Upper lobe of right lung (tissue), 1 donor: ENCODE measurements at places on chromosomes 12 and 14.

DNA sequence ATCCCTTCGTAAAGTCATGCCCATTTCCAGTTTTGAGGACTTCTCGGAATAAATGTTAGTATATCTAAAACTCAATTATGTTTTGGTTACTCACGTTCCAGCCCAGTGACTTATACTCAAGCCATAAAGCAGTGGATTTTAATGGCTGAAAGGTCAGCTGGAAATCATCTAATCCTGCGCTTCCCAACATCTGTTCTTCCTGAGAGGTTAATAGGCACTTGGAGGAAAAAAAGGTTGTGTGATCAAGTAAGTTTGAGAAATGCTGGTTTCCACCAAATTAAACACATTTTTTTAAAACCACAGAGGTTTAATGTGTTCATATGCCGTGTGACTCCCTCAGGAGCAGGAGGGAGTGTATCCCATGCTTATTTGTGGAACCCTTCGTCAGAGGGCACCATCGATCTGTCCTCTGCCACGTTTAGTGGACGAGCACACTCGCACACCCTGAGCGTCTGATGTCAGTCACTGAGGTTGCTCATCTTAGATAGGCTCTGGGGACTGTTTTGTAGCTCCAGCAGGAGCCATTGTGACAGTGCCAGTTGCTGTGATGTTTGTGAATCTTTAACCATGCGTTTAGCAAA, 41.4 kb downstream of the FBXL14 start:
- no peaks in the 10 kb centered on the region for H3K36me3 ChIP-seq
- H3K4me1 ChIP-seq = no peaks in the 10 kb centered on the region
- DNase-seq = no peak
- H3K27ac ChIP-seq = no peak overlapping the region

GRCh38 chr12:112013601-112014402, 576 bp downstream of the ERP29 start:
- no peaks in the 10 kb centered on the region for H3K27me3 ChIP-seq
- H3K4me1 ChIP-seq = peaks cover 27% of the 10 kb centered on the region
- H3K27ac ChIP-seq = peak overlapping the region; percentile 96
- peak; percentile 87 for DNase-seq
- H3K36me3 ChIP-seq = peaks cover 10% of the 10 kb centered on the region

DNA sequence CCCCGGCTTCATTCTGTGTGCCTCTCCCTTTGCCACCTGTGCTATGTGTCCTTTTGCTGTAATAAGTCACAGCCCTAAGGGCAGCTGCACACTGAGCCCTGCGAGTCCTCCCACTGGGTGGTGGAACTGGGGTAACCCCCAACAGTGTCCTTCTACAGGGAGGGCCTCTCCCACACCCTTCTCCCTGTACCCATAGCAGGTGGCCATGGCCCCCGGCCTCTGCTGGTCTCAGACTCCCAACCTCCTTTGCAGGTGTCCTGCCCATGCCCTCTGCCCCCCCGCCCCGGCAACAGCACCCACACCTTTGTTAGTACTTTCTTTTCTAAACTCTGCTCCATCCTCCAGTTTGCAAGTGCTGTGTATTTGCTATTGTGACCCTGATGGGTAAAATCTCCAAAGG, 171.8 kb downstream of the PIWIL1 start:
- H3K27me3 ChIP-seq = no peaks in the 10 kb centered on the region
- H3K27ac ChIP-seq = no peak overlapping the region
- no peaks in the 10 kb centered on the region for H3K36me3 ChIP-seq
- H3K4me3 ChIP-seq = no peak overlapping the region

GRCh38 chr12:109932878-109933503, 32.9 kb downstream of the TCHP start:
- H3K27ac ChIP-seq = peak overlapping the region; percentile 56
- no peaks in the 10 kb centered on the region for H3K4me1 ChIP-seq
- H3K36me3 ChIP-seq = peaks cover 83% of the 10 kb centered on the region
- no peak overlapping the region for H3K4me3 ChIP-seq
- no peak for DNase-seq

DNA sequence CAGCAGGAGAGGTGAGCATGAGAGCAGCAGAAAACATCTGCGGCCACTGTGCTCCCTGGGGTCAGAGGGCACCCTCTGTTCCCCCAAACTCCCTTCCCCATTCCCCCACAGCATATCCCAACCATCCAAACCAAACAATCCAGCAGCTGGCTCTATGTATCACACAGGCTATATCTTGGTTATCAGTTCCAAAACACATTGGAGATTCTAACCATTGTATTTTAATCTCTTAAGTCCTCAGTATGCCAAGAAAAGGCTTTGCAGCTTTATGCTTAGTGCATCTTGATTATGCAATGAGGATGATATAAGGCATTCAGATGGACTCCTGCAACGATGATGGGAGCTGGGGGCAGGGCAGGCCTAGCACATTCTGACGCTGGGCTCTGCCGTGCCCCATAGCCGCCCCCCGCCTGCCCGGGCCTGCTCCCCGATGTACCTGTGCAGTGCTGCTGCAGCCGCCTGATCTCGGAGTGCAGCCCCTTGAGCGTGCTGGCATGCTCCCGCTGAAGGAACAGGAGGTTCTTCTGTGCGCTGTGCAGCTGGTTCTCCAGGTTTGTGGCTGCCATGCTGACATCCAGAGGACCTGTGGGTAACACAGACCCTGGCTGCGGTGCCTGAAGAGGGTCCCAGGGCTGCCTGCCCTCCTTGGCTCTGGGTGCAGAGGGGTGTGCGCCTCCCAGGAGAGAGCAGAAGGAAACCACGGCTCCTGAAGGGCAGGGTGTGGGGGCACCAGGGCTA, 29.6 kb downstream of the CCDC92 start:
- H3K4me1 ChIP-seq = peaks cover 19% of the 10 kb centered on the region
- H3K27ac ChIP-seq = no peak overlapping the region
- H3K27me3 ChIP-seq = no peaks in the 10 kb centered on the region
- no peak for DNase-seq
- H3K4me3 ChIP-seq = no peak overlapping the region
- H3K36me3 ChIP-seq = peaks cover 43% of the 10 kb centered on the region

DNA sequence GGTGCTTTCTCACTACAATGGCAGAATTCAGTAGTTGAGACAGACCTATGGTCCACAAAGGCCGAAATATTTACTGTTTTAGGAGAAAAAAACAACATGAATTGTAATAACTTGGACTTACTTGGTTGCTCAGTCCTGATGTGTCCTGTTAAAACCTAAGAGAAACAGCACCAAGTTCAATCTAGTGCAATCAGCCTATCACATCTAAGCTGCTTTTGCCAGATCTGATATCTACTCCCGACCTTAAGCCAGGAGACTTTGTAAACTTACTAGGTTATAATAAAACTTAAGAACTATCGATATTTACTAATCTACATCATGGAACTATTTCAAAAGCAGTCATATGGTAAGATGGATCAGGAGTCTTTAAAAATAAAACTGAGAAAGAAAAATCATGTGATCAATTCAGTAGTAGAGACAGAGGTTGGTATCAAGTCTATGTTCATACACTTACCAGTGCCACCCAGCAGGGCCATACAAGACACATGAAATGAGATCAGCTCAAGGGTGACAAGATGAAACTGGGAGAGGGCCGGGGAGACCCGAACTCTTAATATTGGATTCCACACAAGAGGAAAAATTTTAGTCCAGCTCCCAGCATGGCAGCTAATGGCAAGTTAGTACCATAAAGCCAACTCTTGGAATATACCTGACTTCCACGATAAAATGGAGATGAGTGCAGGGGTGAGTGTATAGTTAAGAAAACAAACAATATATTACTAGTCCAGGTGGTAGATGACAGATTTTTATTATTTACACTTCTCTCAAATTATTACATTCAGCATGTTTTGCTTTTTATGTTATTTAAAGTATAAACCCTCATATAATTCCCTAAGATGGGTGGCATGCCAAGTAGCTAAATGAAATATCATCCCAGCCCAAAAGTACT, 27.5 kb downstream of the NUDT4 start:
- H3K27me3 ChIP-seq = no peaks in the 10 kb centered on the region
- DNase-seq = no peak
- no peaks in the 10 kb centered on the region for H3K4me1 ChIP-seq
- no peak overlapping the region for H3K27ac ChIP-seq
- peaks cover 22% of the 10 kb centered on the region for H3K36me3 ChIP-seq

DNA sequence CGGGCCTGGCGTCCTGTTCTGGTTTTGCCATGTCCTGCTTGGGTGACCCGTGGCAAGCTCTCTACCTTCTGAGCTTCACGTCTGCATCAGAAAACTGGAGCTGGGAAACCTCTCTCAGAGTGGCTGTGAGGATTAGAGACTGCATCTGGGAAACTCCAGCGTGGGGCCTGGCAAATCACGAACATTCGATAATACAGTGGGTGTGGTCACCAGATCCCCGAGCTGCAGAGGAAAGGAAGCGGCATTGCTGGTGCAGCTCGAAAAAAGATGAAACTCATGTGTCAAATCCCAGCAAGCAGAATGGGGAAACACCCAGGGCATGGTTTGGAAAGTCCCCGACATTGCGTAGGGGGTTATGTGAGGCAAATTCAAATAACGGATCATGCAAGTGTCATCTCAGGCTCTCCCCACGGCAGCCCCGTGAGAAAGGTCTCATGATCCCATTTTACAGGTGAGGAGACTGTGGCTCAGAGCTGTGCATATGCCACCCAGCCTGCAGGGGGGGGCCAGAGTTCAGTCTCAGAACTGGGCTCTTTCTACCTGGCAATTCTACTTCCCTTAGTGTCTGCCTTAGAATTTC, 98.1 kb upstream of the VRK1 start:
- H3K4me1 ChIP-seq = no peaks in the 10 kb centered on the region
- no peak overlapping the region for H3K27ac ChIP-seq
- H3K27me3 ChIP-seq = no peaks in the 10 kb centered on the region
- DNase-seq = no peak
- no peak overlapping the region for H3K4me3 ChIP-seq

DNA sequence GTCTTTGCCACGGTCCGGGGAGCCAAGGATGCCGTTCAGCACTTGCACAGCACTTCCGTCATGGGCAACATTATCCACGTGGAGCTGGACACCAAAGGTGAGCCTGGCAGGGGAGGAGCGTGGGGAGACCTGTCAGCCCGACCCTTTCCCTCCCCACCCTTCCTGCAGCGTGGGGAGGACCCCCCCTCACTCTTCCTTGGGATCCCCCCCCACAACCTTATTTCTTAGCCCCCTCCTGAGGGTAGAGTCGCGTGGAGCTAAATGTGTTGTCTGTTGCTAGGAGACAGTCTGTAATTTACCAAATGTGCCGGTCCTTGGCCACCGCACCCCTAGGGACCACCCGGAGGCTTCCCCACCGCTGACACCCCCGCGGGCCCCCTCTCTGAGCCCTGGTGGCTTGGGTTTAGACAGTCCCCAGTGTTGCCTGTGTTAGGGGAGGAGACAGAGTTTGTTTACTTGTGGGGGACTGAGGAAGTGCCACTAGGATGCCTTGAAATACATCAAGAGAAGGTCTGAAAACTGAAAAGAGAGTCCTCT, 2.3 kb downstream of the SETD1B start:
- DNase-seq = no peak
- H3K27ac ChIP-seq = peak overlapping the region; percentile 42
- peak overlapping the region; percentile 71 for H3K4me3 ChIP-seq

GRCh38 chr12:130514149-130514551, 176.5 kb downstream of the PIWIL1 start:
- no peak overlapping the region for H3K27ac ChIP-seq
- no peak for DNase-seq
- no peaks in the 10 kb centered on the region for H3K27me3 ChIP-seq

DNA sequence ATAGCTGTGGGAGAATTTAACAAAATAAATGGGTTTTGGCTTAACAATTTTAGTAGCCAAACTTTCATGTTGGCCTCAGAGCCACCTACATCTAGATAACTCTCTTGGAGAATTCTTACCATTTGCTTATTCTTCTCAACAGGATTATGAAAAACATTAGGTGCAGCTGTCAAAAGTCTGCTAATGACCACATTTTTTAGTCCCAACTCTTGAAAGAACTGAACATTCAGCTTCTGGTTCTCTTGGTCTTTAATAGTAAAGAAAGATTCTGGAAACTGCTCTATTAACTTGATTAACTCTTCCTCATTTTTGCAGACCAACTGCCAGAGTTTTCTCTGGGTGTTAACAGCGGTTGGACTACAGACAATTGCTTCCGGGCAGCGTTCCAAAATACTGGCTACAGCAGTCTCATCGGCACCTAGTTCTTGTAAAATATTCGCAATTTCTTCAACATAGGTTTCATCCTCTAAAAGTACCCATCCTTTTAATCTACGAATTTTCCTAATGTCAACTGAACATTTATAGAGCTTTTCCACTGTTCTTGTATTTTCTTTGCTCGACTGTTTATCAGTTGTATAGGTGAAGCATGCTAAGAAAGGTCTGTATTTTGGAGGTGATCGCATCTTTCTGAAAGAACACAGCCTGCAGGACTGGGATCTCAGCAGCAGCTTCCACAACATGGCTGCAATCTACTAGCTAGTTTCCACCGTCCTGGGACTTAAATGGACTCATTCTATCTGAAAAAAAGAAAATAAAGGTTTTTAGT, 8.7 kb downstream of the MTERF2 start:
- no peak overlapping the region for H3K27ac ChIP-seq
- peaks cover 4% of the 10 kb centered on the region for H3K4me1 ChIP-seq
- no peak overlapping the region for H3K4me3 ChIP-seq
- no peak for DNase-seq
- no peaks in the 10 kb centered on the region for H3K27me3 ChIP-seq
- no peaks in the 10 kb centered on the region for H3K36me3 ChIP-seq

GRCh38 chr14:101736071-101736470, 25.4 kb upstream of the PPP2R5C start:
- peaks cover 19% of the 10 kb centered on the region for H3K4me1 ChIP-seq
- H3K27me3 ChIP-seq = no peaks in the 10 kb centered on the region

DNA sequence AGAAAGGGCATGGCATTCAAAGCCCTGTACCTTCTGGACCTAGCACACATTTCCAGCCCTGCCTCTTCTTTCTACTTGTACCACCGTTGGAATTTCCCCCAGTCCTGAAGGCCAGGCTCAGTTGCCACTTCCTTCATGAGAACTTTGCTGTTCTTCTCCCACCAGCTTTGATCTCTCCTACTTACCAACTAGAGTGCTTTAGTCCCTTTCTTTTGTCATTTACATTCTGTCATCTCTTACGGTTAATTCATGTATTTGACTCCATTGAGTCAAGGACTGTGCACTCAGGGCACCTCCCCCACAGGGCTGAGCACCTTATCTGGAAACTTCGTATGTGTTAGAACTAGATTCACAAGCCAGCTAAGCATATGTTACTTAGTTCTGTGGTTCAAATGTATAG, 26.3 kb downstream of the BICDL1 start:
- H3K27ac ChIP-seq = no peak overlapping the region
- no peak for DNase-seq
- H3K27me3 ChIP-seq = no peaks in the 10 kb centered on the region
- no peaks in the 10 kb centered on the region for H3K4me1 ChIP-seq

- no peak overlapping the region for H3K4me3 ChIP-seq
- H3K27ac ChIP-seq = no peak overlapping the region
- no peak for DNase-seq
- no peaks in the 10 kb centered on the region for H3K36me3 ChIP-seq
- peaks cover 23% of the 10 kb centered on the region for H3K27me3 ChIP-seq
These were observed 6.0 kb downstream of the LTB4R start for GRCh38 chr14:24317141-24317928.

- no peak overlapping the region for H3K4me3 ChIP-seq
- H3K27me3 ChIP-seq = no peaks in the 10 kb centered on the region
- DNase-seq = no peak
- H3K36me3 ChIP-seq = no peaks in the 10 kb centered on the region
These were observed 14.4 kb downstream of the TRHDE start for GRCh38 chr12:72286526-72286925.
